NCI-H187 (cell line): ENCODE measurements at places on chromosomes 13 and 19.

GRCh38 chr19:913080-913748 lies at the start of gene R3HDM4:
Gene R3HDM4, minus strand, starts transcription at chr19:913219. Its CDS starts 62 bp downstream, at chr19:913157.
- DNase-seq: peak; percentile 52

GRCh38 chr19:6233827-6234511 lies 45.8 kb downstream of the MLLT1 start:
- DNase-seq: no peak

- no peak for DNase-seq
Measured at GRCh38 chr19:35332817-35333216, 3.8 kb downstream of the CD22 start.

- no peak for DNase-seq
Measured at GRCh38 chr13:26949701-26950502, 189.3 kb upstream of the GPR12 start.

DNA sequence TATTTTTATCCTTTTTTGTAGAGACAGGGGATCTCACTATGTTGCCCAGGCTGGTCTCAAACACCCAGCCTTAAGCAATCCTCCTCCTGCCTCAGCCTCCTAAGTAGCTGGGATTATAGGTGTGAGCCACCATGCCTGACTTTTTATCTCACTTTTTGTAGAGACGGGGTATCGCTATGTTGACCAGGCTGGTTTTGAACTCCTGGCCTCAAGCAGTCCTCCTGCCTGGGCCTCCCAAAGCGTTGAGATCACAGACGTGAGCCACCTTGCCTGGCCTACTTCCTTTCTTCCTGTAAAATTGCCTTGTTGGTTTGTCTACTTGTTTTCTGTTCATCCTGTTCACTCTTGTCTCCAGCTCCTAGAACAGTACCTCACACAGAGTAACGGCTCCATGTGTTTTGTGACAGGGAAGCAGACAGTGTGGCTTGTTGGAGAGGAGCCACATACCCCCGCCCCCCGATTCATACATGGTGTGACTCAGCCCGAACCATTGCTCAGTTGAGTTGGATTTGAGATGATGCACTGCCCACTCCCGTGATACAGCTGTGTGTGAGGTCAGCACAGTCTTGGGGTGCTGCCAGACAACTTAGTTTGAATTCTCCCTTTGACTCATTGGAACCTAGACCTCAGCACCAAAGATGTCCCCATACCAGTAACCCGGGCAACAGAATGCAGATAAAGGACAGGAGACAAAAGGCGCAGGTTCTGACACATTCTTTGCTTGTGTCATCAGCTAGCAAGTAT lies 34.2 kb downstream of the GPR42 start:
- no peak for DNase-seq

GRCh38 chr13:69565334-69565733 lies 542.3 kb upstream of the ATXN8OS start:
- DNase-seq: no peak

DNA sequence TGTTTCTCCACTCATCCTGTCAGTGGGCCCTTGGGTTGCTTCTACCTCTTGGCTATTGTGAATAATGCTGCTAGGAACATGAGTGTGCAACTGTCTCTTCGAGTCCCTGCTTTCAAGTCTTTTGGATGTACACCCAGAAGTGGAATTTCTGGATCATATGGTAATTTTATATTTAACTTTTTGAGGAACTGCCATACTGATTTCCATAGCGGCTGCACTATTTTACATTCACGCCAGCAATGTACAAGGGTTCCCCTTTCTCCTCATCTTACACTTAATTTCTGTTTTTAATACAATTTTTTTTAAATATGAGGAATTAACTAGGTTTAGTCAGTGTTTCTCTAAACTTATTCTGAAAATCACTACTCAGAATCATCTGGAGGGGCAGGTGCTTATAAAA lies 24.2 kb upstream of the SLC46A3 start:
- DNase-seq: no peak

DNA sequence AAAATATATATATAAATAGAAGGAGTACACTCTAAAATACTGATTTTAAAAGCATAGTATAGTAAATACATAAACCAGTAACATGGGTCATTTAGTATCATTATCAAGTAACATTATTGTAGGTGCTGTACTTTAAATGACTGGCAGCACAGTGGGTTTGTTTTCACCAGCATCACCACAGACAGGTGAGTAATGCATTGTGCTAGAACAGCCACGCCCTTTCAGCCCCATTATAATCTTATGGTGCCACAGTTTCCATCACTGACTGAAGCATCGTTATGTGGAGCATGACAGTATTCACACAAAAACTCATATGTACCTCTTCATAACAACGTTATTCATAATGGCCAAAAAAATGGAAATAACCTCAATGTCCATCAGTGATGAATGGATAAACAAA lies 88.3 kb downstream of the DHRS12 start:
- DNase-seq: no peak

- DNase-seq: no peak
Measured at GRCh38 chr19:29887442-29887855, 54.6 kb upstream of the URI1 start.

GRCh38 chr13:98892821-98893220 lies 85.0 kb downstream of the DOCK9 start:
- DNase-seq: no peak

- no peak for DNase-seq
Measured at GRCh38 chr19:47351548-47351947, 2.4 kb downstream of the DHX34 start.

- DNase-seq: no peak
Measured at GRCh38 chr19:55355213-55355821, 798 bp upstream of the COX6B2 start.

- DNase-seq: no peak
Measured at GRCh38 chr19:5396096-5396939, 55.7 kb upstream of the PTPRS start.

DNA sequence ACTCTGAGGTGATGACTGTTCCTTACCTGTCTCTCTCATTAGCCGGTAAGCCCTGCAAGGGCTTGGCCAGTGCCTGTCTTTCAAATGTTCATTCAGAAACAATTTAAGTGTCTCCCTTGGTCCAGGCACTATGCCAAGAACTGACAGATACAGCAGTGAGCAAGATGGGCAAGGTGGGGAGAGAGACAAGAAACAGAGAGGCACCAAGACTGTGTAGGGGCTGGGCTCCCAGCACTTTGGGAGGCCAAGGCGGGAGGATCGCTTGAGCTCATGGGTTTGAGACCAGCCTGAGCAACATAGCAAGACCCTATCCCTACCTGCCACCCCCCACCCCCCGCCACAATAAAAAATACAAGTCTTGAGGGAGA lies 1.3 kb upstream of the CCNE1 start:
- no peak for DNase-seq

DNA sequence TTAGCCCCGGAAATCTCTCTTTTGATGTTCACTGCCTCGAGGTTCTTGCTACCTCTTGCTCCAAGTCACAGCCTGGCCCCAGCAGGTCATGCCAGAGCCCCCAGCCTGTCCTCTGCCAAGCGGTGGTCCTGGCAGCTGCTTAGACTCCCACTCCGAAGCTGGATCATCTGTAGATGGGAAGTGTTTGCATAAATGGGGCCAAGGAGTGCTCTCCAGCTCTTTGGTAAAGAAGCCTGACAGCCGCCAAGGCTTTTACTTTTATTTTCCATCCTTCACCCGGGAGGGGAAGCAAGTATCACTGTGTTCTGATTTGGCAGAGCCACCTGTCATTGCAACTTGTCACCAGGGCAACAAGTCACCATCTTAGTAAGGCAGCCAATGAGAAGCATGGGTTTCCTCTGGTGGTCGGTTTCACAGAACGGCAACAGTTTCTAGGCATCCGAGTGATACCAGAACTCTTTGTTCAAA lies 10.6 kb upstream of the RETN start:
- no peak for DNase-seq

GRCh38 chr13:23843436-23843835 lies 45.8 kb downstream of the MIPEP start:
- no peak for DNase-seq

DNA sequence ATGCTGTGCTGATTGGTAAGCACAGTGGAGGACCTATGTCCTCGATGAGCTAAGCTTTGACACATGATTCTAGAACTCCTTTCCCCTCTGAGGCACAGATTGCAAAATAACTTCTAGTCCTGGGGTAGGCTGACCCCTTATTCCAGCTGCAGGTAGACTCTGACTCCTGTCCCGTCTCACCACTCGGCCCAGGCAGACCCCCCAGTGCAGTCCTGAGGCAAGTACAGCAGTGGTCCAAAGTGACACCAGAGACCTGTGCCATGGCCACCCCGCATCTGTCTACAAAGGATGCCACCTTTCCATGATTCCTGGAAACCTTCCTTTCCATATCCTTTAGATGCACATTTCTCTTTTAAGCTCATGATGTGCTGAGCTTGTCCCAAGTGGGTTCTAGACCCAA lies 482.5 kb downstream of the ZNF536 start:
- no peak for DNase-seq

DNA sequence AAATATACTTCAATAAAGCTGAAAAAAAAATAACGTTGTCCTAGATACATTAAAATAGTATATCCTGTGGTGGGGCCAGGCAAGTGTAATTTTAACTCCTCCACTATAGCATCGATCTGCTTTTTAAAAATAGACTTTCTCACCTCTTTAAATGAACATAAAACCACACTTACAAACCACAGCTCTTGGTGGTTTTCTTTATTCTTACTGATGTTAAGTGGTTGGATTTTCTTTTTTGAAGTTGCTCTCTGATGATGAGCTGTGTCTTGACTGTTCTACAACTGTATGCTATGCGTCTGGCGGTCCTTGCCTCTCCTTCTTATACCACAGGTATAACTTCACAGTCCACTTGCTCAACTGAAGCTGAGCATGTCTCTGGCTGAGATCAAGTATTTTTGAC lies 721.5 kb upstream of the KLHL1 start:
- DNase-seq: no peak

DNA sequence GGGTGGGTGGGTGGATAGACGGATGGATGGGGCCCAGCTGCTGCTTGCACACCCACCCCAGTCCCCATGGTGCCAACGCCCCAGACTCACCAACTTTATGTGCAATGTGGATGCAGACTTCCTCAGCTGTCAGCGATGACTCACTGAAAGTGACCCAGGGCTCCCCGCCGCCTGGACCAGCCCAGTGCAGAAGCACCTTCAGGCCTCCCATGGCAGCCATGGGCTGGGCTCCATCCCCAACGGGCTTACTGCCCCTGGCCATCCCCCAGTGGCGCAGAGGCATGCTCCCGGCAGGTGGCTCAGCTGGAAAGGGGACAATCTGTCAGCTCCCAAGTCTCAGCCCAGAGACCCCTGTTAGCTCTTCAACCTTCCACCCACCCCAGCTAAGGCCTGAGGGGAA lies 2.2 kb downstream of the TYK2 start:
- no peak for DNase-seq

DNA sequence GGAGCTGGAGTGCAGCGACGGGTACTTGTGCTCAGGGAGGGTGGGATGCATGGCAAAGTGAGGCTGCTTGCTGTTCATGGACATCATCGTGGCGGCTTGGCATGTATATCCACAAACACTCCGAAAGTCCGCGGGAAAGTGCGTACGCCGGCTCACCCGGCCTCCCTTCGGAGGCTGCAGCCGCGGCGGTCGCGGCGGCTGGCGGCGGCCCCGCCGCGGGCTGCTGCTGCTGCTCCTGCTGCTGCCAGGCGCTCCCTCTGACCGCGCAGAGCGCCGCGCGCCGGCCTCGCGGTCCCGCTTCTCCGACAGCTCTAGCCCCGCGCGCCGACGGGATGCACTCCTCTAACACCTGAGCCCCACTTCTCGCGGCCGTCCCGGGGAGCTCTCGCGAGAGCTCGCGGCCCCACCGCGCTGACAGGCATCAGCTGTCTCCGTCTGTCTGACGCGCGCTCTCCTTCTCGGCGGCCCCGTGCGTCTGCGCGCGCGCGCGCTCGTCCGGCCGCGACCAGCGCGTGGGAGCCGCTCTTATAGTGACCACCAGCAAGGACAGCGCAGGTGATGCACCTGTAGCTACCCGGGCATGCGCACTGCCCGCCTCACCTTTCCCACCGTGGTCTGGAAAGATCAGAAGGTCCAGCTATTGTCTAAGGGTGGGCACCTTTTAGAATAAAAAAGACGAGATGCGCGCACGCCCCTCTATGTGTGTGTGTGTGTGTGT lies at the start of gene POU4F1:
POU4F1 (minus strand) TSS at position 313 of the 718 bp plus-strand sequence; CDS start at position 87, 226 bp downstream.
- peak; percentile 93 for DNase-seq

- DNase-seq: no peak
Measured at GRCh38 chr13:108433976-108434755, 164.6 kb downstream of the TNFSF13B start.

- no peak for DNase-seq
Measured at GRCh38 chr13:70923863-70924752, 815.9 kb upstream of the KLHL1 start.

DNA sequence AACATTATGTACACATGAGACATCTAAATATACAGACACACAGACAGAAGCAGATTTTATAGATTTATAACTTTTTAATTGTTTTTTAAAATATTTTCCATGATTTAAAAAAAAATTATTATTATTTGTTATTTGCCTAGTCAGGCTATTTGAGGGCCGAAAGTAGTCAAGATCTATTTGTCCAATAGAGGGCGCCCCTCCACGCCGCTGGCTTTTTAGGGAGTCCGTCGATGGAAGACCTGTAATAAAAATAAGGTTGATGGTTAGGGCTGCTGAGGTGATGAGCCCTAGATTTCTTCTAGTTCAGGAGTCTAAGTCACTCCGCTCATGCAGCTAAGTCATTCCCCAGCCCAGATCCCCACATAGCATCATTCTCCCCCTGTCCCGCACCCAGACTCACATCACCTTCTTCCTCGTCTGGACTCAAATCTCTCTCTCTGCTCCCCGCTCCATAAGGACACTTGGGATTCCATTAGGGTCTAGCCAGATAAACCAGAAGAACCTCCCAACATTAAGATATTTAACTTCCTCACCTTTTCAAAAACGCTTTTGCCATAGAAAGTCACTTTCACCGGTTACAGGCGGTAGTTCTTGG lies 33.9 kb upstream of the CEACAM21 start:
- DNase-seq: peak; percentile 12

DNA sequence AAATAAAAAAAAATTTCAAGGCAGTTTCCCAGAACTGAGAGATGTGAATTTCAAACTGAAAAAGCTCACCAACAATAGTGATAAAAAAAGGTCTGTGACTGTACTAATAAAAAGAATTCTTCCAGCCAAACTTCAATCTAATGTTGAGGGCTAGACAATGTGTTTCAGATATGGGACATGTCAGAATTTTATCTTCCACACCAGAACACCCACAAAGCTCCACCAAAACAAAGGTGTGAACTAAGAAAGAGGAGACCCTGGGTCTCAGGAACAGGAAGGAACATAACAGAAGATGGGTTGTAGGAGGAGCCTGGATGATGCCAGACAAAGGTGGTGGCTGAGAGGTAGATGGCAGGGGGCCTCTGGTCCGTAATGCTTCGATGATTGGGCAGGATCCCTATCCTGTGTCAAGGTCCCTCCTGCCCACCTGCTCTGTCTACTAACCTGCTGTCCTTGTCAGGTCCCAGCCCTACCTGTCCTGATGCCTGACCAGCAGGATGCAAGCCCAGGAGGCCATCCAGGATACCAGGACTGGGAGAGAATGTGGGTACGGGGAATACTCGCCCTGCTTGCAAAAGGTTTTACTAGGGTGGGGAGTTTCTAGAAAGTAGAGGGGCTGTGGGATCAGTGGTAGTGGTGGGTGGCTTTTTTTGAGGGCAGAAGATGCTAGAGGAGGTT lies 4.5 kb downstream of the MZF1 start:
- no peak for DNase-seq

GRCh38 chr13:34408640-34409039 lies 533.4 kb upstream of the NBEA start:
- DNase-seq: no peak
